ENCODE measurements at places on chromosomes 7 and 10.

DNA sequence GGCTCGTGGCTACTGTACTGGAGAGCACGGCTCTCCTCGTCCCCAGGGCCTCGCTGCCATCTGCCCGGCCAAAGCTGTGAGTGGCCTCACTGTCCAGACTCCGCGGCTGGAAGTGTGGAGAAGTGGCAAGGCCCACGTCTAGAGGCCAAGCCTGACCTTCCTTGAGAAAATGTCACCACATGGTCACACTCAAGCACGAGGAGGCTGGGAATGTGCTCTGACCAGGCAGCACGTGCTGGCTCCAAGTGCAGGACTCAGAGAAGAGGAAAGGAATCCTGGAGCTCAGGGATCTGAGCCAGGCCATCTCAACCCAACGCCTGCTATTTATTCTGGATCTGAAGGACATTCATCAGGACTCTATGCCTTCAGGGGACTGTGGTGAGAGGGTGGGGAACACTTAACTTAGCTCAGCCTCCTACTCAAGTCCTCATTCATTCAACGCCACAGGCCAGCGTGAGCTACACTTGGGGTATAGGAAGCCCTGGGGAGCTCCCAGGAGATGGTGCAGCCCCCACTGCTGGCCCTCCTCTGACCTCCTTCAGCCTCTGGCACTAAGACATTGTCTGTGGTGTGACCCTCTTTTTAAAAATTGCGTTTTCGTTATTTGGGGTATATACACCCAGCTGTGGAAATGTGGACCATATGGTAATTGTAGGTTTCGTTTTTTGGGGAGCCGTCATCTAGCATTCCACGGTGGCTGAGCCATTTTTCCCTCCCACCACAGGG, 29.0 kb downstream of the EN2 start:
- ATAC-seq: no peak

GRCh38 chr7:157625973-157626742, 289.4 kb downstream of the DNAJB6 start:
- ATAC-seq: no peak

DNA sequence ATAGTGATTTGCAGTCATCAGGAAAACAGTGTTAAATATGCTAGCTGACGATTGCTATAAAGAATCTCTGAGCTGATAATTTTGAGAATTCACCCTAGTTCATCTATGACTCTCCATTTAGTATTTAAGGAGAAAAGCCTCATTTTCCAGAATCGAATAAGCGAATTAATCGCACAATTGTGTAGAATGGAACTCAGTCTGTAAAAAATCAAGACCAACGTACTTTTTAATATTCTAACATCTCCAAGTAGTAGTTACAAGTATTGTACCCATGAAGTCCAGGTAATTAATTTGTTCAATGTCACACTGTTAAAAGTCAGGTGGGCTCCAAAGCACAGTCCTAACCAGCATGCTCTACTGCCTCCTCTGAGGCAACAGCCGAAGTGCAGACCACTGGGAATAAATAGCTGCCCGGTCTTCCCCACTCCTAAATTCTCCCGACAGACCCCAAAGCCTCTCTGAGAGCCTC, 380 bp upstream of the AGBL3 start:
- ATAC-seq: no peak

DNA sequence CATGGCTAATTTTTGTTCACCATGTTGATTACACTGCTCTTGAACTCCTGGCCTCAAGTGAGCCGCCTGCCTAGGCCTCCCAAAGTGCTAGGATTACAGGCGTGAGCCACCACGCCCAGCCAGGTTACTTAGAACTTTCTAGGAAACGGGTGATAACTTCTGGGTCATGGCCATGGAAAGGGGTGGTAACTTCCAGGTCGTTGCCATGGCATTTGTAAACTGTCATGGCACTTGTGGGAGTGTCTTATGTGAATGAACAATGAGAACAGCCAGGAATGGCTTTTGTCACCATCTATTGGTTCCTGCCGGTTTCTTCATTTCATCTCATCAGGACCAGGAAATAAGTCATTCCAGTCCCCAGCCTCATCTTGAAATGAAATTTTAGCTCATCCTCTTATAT, 120.9 kb downstream of the SLC16A9 start:
- ATAC-seq: no peak

DNA sequence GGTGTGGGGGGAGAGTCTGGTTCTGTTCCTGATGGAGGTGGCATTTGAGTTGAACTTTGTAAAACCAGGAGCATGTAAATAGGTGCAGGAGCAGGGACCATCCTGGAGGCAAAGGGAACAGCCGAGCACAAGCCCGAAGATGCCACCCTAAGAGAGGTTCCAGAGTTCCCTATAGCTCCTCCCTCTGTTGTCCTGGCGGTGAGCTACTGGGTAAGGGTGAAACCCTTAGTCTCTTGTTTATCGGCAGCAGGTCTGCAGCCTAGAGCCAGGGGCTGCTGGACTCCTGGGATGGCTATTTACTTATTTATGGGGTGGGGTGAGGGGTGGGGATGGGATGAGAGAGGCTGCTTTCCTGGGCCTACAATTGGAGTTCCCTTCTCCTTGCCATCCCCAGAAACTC, 6.5 kb upstream of the LBX1 start:
- ATAC-seq: no peak

DNA sequence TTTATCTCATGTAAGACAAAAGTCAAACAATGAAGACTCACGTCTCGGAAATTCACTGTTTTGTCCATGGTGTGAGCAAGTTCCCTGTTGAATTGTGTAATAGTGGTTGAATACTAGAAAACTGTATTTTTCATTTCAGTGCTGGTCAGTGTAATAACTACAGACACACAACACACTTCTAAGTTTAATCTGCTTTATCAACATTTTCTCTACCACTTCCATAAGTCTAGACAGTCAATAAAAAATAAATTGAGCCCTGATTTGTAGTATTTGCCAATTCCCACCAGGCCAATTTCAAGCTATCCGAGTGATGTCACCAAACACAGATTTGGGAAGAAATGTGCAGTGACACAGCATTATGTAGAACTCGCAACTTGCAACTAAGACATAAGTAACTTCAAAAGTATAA, 81.9 kb downstream of the GPR141 start:
- no peak for ATAC-seq

DNA sequence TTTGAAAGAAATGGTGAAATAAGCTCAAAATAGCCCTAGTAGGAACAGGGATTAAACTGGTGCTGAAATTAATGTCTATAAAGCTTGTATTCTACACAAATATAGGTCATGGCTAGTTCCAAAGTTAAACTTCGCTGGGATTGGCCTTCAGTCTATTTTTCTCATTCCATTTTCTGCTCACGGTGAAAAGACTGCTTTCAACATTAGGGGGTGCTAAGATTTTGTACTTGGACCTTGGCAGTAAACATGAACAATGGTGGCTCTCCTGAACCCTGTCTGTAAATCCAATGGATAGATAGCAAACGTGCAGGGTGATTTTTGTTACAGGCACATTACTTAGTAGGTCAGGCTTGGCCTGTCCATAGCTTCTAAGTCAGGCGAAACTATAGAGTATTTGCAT, 36.0 kb upstream of the RSU1 start:
- ATAC-seq: no peak

DNA sequence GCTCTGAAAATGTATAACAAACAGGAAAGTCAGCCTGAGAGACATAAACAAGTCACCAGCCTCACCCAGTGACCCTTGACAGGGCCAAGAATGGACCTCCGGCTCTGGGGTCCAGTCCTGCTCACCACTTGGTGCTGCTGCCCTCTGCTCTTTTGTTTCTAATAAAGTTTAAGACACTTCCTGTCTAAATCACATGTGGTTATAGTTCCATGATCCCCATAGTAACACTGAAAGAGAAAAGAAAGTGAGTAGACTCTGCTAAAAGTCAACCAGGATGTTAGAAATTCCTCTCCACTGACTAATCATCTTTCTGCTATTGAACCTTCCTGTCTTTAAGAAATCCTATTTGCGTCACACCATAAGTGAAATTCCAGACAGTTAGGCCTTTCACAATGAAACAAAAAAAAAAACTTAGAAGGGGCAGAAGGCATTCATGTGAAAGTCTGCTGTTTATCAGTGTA, 179.2 kb upstream of the BET1 start:
- peak; percentile 99 for ATAC-seq

- peak; percentile 43 for ATAC-seq
Measured at GRCh38 chr7:119733127-119733879, 539.7 kb upstream of the KCND2 start.

GRCh38 chr10:71136036-71136721, 76.2 kb upstream of the UNC5B start:
- ATAC-seq: no peak

- peak; percentile 88 for ATAC-seq
Measured at GRCh38 chr10:6300106-6300783, 97.5 kb downstream of the PFKFB3 start.

All from SK-N-SH treated with all-trans-retinoic acid at 6 μM for 48 hours (cell line).